Mesothelial cell of epicardium (in vitro differentiated cells): ENCODE measurements at places on chromosomes 3 and 15.

GRCh38 chr3:14137004-14137403, 12.2 kb downstream of the TMEM43 start:
- H3K36me3 ChIP-seq: peaks cover 17% of the 10 kb centered on the region
- no peaks in the 10 kb centered on the region for H3K4me1 ChIP-seq
- no peak overlapping the region for H3K4me3 ChIP-seq
- H3K27ac ChIP-seq: no peak overlapping the region
- no peak for DNase-seq

- H3K4me1 ChIP-seq: peaks cover 24% of the 10 kb centered on the region
- H3K27me3 ChIP-seq: no peaks in the 10 kb centered on the region
- no peak for DNase-seq
- H3K4me3 ChIP-seq: no peak overlapping the region
- no peak overlapping the region for H3K27ac ChIP-seq
These were observed 64.5 kb downstream of the CDAN1 start for GRCh38 chr15:42672444-42672843.

DNA sequence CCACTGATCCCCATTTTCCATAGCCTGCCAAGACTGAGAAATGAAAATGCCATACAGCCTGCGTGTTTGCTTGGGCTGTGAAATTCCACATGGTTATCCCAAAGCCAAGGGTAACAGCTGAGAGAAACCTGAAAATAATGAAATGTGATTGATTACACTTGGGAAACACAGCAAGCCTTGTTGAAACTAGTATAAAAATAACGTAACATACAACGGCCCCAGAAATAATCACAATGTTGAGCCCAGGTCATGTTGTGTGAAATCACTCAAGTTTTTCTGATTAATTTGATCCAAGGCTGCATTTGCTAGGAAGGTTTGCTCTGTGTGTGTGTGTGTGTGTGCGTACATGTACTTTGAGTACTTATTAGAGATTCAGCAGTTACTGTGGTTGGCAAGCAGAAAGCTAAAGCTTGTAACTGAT, 269.0 kb downstream of the OXSM start:
- peaks cover 2% of the 10 kb centered on the region for H3K4me1 ChIP-seq
- H3K27ac ChIP-seq: no peak overlapping the region
- H3K27me3 ChIP-seq: peaks cover 1% of the 10 kb centered on the region
- H3K4me3 ChIP-seq: no peak overlapping the region
- DNase-seq: no peak

DNA sequence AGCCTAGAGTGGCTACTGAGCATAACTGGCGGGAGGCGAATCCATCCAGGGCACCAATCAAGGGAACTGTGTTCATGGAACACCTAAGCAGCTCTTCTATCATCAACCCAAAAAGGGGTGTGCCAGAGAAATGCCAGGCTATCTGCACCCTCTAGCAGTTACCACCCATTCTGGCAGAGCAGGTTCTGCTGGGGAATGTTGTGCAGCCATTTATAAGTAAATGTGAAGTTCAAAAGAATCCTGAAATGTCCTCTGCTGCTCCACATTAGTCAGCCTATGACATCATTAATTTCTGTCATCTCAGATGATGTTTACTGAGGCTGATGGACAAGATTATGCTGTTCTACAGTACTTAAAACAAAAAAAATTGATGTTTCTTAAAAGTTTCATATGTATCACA, 7.7 kb downstream of the SKIC8 start:
- H3K36me3 ChIP-seq: peaks cover 16% of the 10 kb centered on the region
- H3K4me1 ChIP-seq: no peaks in the 10 kb centered on the region
- no peak overlapping the region for H3K27ac ChIP-seq
- no peak overlapping the region for H3K4me3 ChIP-seq
- H3K27me3 ChIP-seq: no peaks in the 10 kb centered on the region

DNA sequence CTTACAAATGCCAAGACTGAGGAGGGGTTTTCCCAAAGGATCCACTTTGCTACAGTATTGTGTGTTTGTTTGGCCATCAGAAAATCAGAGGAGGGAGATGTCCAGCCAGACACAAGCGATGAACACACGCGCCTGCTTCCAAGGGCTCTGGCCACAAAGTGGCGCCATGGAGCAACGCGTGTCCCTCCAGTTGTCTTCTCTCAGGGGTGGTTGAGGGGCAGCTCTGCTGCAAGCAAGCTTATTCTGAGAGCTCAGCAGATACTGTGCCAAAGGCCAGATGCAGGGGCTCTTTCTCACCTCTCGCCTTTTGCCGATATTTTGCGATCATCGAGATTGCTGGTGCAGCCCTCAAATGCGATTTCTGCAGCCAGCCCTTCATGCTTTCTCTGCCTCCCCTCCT, 88.9 kb upstream of the OSBPL11 start:
- no peak overlapping the region for H3K27ac ChIP-seq
- no peaks in the 10 kb centered on the region for H3K27me3 ChIP-seq

GRCh38 chr3:197292083-197292646, 6.2 kb downstream of the DLG1 start:
- H3K27ac ChIP-seq: no peak overlapping the region
- H3K27me3 ChIP-seq: no peaks in the 10 kb centered on the region
- H3K4me1 ChIP-seq: peaks cover 20% of the 10 kb centered on the region
- no peak for DNase-seq

DNA sequence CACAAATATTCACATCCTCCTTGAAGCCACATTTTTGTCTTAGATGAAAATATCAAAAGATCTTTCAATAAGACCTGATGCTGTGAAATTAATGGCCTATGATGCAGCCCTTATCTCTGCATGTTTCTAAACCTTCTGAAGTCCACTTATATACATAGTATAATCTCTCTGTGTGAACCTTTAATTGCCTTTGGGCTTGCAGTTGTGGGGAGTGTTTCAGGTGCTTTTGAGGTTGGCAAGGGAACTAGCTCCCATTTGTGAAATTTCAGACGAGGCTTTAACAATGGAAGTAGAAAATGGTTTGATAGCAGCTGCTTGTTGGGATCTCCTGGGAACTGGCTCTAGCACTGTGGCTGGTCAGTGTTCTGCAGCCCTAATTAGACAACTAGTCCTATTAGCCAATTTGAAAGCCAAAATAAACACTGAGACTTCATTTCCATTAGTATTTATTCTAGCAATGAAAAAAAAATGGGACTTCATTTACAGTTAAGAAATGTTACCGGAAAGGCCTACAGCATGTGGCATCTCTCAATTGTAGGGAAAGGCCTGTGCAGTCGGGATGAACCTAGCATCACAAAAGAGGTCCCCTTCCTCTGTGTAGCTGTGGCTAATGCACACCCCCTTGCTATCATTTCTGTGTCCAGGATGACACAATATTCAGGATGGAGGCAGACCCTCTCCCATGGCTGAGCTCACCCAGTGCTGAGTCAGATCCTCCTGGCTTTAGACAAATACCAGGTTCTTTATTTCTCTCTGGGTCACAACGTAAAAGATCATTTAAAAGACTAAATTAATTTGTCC, 140.7 kb upstream of the TRIM42 start:
- H3K36me3 ChIP-seq: peaks cover 3% of the 10 kb centered on the region
- H3K4me3 ChIP-seq: no peak overlapping the region
- no peaks in the 10 kb centered on the region for H3K4me1 ChIP-seq
- DNase-seq: no peak
- no peak overlapping the region for H3K27ac ChIP-seq
